T-helper 2 cell treated with Interferon-gamma antibody and Interleukin-4, amounts not matched to agents 100 ng/mL and 5 ng/mL, for 36 hours (primary cell): ENCODE measurements at places on chromosomes 11 and 22. TPM values are rescaled to one million over a fixed set of nuclear protein-coding genes. Genes with fewer than 3 reads are reported as not detected.

SLC5A4 gene
- not detected in 2 replicates for total RNA-seq

C11orf42 gene
- not detected in 2 replicates for total RNA-seq

KCTD14 gene
- 0.39 and 0.45 TPM in 2 replicates for total RNA-seq

SAA2 gene
- not detected in 2 replicates for total RNA-seq

OSBP2 gene
- 0.98 and 1.2 TPM in 2 replicates for total RNA-seq

KLHDC7B gene
- 4.5 and 5.3 TPM in 2 replicates for total RNA-seq

CASP5 gene
- total RNA-seq = not detected in 2 replicates

MYBPC3 gene
- total RNA-seq = not detected in 2 replicates

DLG2 gene
- total RNA-seq = 0.61 and 1.0 TPM in 2 replicates
